ENCODE measurements at places on chromosomes 6 and 20. TPM values are rescaled to one million over a fixed set of nuclear protein-coding genes. Genes with fewer than 3 reads are reported as not detected.

TP53RK gene
- total RNA-seq, result 19.1 TPM

BPI gene
- total RNA-seq, result not detected

C6orf15 gene
- not detected for total RNA-seq

MOCS3 gene
- total RNA-seq, result 10.3 TPM

SIGLEC1 gene
- not detected for total RNA-seq

PRSS35 gene
- total RNA-seq, result 0.37 TPM

OTOR gene
- total RNA-seq, result not detected

LIN28B gene
- total RNA-seq, result not detected

SLC17A3 gene
- total RNA-seq, result not detected

TEAD3 gene
- total RNA-seq, result 9.2 TPM

LRRC73 gene
- 0.37 TPM for total RNA-seq

RGS19 gene
- total RNA-seq, result 9.0 TPM

All from subcutaneous preadipocyte (primary cell).